Amniotic epithelial cell (primary cell): ENCODE measurements at places on chromosomes 1 and 21.

DNA sequence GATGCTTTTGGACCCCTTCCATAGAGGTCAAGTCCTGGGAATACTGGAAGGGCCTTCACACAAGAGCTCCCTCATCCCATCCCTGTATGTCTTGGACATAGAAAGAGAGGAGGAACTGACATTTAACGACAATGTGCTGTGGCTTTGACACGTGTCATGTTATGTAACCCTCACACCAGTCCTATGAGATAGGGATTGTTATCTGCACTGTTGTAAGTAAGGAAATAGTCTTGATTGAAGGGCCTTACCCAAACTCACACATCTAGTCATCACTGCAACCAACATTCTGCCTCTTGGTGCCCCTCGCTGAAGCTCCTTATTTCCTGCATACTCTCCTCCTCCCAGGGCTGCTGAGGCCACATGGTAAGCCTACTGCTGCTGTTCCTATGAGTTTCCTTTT, 63.7 kb upstream of the ANGPTL1 start:
- DNase-seq, result no peak

DNA sequence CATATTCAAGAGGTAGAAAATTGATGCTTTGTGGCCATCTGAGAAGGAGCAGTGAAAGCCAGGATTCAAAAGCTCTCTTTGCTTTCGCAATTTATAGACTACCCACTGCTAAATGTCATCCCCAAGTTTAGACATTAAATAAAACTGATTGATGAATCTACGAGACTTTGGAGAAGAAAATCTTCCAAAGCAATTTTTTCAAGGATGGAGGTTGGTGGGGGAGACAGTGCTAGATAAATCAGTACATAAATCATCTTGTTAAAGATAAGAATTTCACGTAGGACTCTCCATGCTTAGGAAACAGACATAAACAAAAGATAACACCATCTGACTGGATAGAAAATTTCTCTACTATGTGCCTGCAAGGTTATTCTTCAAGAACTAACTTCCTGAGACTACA, 147.6 kb upstream of the TIAM1 start:
- peak; percentile 75 for DNase-seq

- peak; percentile 94 for DNase-seq
Measured at GRCh38 chr1:246947255-246947654, 15.5 kb upstream of the AHCTF1 start.

DNA sequence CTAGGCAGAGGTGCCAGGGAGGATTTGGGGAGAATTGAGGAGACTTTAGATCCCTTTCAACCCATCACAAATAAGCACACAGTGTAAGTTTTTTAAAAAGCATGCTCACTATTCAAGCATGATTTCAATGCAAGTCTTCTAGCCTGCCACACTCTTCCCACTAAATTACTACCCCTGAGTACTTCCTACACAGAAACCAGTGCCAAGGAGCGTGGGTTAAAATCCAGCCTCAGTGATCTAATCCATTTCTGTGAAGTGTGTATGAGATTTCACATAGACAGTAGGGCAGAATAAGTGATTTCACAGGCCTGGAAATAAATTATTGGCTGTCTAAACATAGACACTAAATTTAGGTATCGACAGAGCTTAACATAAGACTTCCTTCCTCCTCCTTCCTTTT, 142.9 kb upstream of the ATP1B1 start:
- no peak for DNase-seq

GRCh38 chr1:117638141-117638540, 32.3 kb downstream of the TENT5C start:
- DNase-seq, result no peak

DNA sequence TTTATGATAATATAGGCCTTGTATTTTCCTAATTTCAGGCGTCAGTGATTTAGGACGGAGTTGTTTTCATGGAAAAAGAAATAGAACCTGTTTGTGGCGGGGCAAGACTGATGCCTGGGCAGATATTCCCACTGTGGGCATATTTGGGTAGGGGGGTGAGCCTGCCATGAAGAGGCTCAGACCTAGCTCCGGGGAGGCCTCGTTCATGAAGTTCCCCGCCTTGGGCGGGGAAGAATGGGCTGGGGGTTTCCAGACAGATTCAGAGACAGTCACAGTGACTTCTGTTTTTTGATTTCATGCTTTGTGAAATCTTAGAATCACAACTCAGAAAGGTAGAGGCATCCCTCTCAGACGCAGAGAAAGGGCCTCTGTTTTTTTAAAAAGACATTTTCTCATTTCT, 36.1 kb downstream of the RUNX3 start:
- no peak for DNase-seq

- DNase-seq, result peak; percentile 84
Measured at GRCh38 chr1:27773826-27774445, 917 bp downstream of the STX12 start.

DNA sequence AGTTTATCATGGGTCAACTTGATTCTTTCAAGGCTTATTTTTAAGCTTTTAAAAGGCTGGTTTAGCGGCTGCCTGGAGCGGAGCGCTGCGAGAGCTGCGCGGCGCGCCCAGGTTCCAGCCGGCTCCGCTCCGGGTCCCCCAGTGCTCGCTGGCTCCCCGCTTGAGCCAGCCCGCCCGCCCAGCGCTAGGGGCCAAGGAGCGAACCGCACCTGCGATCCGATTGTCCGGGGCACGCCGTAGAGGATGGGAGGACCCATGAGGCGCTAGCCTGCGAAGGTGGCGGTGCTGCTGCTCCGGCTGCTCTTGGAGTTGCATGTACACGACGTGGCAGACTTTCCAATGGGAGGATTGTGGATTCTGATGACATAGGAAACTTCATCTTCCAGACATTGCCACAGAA, 9.9 kb upstream of the CFHR4 start:
- peak; percentile 3 for DNase-seq

GRCh38 chr1:11797525-11798216, 8.1 kb downstream of the MTHFR start:
- peak; percentile 50 for DNase-seq
